ENCODE measurements at places on chromosomes 4 and X.

GRCh38 chr4:53688186-53688790, 97.0 kb upstream of the LNX1 start:
- peak; percentile 47 for DNase-seq

DNA sequence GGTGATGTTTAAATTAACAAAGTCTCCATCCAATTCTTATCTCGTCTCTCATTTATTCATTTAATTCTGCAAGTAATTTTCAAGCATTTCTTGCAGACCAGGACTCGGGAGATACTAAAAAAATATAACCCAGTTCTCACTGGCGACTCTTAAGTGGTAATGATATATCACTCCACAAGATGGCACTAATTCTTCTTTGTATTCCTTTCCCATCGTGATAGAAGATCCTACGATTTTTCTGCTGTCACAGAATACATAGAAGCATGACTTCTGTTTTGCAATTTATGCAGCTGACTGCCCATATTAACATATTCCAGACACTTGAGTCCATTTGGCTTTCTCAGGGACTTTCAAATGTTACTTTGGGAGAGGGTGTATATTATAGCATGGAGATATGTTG, 64.0 kb upstream of the FGF13 start:
- DNase-seq, result peak; percentile 52

DNA sequence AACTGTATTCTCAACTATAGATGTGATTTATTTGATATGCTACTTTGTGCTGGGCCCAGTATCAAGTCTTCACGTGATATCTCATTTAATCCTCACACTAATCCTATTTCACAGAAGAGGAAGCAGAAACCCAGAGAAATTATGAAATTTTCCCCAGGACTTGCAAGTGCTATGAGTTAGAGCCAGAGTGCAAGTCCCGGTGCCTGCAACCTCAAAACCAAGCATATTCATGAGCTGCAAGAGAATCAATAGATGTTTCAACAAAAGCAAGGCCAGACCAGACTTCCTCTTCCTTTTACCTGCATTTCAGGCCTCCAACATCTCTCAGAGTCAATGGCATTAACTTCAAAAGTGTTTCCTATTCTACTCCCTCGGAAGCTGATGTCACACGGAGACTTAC, 92.2 kb upstream of the GATB start:
- no peak for DNase-seq

- no peak for DNase-seq
Measured at GRCh38 chrX:46575586-46575985, 2.0 kb downstream of the CHST7 start.

All from KBM-7 (cell line).